Hematopoietic multipotent progenitor cell treated with erythropoietin and hydrocortisone succinate and interleukin-3 and kit ligand, for 4 days (in vitro differentiated cells): ENCODE measurements at places on chromosomes 12 and 14.
A peak's percentile ranks its signal among the peaks of the same experiment; 100 is the strongest.

DNA sequence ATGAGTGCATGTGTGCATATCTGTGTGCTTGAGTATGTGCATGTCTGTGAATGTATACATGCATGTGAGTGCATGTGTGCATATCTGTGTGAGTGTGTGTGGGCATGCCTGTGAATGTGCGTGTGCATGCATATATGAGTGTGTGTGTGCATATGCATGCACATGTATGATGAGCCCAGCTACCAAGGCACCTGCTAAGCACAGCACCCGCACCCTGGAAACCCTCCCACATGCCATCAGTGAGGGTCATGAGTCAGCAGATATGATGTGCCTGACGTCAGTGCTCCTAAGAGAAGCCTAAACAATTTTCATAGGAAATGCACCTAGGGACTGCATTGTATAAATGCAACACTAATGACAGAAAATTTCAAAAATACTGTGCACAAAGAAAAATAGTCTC lies 151.1 kb downstream of the KIF26A start:
- DNase-seq, result peak; percentile 10

DNA sequence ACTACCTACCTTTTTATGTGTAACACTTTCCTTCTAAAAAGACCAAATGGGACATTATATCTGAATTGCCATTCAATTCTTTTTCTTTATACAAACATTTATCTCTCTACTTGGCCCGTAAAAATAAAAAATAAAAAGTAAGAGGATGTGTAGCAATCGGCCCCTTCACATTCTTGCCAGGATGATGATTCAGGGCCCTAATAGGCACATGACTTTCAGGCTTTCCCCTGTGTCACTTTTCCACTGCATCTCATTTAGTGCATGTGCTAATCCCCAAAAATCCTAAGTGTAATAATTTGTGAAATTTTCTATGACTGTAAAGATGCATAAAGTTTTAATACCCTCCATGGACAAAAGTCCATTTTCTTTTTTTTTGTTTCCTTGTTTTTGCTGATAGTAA lies 23.0 kb upstream of the ATP2B1 start:
- peak; percentile 28 for DNase-seq

DNA sequence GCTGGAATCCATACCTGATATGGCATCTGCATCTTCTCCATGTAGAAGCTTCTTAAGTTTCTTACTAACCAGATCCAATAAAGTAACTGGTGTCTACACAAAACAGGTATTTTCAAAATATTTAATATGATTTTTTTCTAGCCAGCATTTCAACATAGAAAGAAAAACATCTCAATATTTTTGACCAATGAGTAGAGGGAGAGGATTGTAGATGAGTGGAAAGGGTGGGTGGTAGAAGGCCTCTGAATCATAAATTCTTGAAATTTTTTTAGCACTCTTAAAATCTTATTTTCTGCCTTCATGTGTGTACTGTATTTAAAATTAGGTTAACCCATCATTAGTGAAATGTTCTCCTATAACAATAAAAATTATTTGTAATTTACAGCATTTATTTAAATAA lies 18.0 kb downstream of the DEPDC4 start:
- DNase-seq, result no peak

DNA sequence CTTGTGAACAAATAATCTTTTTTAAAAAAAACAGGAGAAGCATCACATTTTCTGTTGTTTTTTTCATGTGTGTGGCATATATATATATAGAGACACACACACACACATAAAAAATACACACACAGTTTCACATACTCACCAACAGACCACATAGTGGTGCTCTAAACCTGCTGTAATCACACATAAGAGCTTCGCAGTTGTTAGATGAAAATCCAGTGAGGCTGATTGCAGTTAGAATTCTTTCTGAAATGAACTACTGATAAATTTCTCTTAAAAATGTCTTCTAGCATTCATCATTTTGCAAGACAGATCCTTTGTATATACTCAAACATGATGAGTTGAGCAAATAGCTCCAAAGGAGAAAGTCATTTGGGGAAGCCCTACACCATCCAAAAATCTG lies 434.3 kb upstream of the STXBP6 start:
- no peak for DNase-seq

- no peak for DNase-seq
Measured at GRCh38 chr12:46043972-46044520, 53.7 kb upstream of the SCAF11 start.

DNA sequence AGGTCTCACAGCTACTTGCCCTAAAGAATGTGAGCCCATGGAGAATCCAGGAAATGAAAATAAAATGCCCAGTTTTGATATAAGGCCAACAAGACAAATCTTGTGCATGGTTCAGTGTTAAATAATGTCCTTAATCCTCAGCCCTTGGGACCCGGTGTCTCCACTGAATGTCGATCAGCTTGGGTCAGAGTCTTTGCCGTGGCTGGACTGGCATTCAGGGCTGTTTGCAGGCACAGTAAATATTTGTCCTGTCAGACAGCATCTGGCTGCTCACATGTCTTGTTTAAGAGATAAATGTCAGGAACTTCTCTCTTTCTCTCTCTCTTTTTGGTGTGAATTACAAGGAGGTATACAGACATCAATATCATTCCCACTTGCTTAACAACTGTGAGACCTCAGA lies 452.5 kb downstream of the FUT8 start:
- peak; percentile 14 for DNase-seq

DNA sequence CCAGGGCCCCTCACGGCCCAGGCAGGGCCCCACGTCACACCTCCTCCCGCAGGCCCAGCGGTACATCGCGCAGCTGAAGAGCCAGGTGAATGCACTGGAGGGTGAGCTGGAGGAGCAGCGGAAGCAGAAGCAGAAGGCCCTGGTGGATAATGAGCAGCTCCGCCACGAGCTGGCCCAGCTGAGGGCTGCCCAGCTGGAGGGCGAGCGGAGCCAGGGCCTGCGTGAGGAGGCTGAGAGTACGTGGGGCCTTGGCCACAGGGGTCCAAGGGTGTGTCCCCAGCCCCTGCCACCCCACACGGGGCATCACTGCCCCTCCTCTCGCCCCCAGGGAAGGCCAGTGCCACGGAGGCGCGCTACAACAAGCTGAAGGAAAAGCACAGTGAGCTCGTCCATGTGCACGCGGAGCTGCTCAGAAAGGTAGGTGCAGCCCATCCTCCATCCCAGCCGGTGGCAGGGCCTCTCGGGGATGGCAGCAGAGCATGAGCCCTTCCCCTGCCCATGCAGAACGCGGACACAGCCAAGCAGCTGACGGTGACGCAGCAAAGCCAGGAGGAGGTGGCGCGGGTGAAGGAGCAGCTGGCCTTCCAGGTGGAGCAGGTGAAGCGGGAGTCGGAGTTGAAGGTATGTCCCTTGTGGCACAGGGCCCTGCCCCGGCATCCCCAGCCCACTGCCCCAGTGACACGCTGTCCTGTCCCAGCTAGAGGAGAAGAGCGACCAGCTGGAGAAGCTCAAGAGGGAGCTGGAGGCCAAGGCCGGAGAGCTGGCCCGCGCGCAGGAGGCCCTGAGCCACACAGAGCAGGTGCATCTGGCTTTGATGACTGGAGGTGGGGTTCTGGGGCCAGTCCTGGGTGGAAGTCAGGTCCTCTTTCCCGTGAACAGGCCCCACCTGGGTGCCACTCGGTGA lies 20.9 kb downstream of the HIP1R start:
- DNase-seq, result no peak

GRCh38 chr12:122072031-122072970 lies 6.3 kb upstream of the MLXIP start:
- peak; percentile 38 for DNase-seq

DNA sequence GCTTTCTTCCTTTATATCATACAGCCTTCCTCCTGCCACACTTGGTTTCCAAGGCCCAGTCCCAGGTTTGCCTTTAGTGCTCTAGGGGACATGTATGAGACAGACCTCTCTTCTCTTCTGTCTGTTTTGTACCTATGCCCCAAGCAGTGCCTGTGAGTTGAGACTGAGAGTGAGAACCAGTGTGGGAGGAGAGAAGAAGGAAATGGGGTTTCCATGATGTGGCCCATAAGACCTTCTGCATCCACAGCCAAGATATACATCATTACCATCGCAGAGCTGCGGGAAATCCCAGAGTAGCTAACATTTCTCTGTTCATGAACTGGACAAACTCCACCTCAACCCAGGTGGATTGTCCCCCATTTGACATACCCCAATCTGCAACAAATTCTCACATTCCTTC lies 2.8 kb downstream of the TESPA1 start:
- DNase-seq, result no peak

GRCh38 chr14:34700622-34701130 lies 13.7 kb downstream of the CFL2 start:
- DNase-seq, result no peak

GRCh38 chr12:117986705-117987469 lies 18.1 kb upstream of the KSR2 start:
- no peak for DNase-seq

DNA sequence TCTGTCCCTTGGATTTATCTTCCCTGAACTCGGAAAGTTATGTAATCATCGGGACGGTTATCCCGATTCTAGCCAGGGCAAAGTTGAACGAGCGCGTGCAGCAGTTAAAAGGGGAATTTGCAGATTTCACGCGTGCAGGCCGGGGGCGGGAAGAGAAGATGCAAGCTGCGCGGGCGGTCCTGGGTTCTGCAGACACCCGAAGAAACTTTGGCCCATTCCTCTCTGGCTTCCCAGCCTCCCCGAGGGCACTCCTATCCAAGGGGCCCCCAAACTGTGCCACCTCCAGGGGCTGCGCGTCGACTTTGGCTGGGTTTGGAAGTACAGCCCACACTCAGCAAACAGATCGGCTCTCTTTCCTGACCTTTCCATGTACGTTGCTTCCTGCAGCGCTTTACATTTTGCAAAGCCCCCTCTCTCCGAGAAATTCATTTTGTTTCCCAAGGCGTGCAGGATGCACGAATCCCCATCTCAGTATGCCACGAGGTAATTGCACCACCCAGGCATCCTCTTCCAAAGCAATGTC lies 941 bp upstream of the PPP1CC start:
- DNase-seq, result peak; percentile 37

DNA sequence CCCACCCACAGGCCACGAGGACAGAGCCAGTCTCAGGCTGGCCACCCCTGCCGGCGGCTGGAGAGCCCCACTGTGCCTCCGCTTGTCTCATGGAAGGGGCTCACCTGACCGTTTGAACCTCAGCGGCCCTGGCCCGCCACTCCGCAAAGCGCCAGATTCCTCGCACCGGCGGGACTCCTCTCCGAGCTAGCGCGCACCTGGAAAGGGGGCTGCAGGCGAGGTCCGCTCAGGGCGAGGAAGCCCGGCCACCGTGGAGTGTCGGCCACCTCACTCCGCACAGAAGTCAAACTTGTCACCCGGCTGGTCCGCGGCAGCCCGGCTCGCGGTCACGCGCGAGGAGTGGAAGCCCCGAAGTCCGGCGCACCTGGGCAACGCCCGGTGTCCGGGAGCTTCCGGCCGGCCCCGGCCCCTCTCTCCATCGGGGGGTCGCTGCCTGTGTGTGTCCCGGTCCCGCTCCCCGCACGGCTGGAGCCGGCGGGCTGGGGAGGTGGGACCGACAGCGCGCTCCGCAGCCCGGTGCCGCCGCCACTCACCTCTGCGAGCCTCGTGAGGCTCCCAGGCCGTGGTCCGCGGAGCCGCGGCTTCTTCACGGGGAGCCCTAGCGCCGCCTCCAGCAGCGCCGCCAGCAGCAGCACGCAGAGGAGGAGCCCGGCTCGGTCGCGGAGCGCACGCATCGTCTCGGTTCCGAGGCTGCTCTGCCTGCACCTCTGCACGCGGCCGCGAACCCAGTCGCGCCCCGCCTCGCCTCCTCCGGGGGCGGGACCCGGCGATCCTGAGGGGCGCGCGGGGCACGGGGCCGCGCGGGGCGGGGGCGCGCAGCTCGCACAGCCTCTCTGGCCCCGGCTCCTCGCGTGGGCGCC lies at the start of gene ISM2:
TSS of gene ISM2 (minus strand) at position 697 of the 860 bp plus-strand sequence. CDS start at position 674, 23 bp downstream.
- DNase-seq, result peak; percentile 69

DNA sequence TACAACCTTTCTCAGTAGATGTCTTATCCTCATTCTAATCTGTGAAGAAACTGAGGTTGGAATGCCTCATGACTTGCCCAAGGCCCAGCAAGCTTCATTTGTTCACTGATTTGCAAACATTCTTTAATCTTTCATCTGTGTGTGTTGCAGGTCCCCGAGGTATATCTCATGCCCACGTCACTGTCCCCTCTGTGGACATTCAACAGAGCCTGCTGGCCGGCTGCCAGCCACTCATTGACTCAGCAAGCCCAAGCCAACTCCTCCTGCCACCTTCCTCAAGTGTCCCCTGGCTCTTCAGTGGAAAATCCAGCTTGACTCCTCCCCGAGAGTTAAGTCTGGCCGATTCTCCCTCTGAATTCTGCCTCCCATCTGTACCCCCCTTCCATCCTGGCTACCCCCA lies 1.9 kb upstream of the DCAF4 start:
- peak; percentile 37 for DNase-seq

DNA sequence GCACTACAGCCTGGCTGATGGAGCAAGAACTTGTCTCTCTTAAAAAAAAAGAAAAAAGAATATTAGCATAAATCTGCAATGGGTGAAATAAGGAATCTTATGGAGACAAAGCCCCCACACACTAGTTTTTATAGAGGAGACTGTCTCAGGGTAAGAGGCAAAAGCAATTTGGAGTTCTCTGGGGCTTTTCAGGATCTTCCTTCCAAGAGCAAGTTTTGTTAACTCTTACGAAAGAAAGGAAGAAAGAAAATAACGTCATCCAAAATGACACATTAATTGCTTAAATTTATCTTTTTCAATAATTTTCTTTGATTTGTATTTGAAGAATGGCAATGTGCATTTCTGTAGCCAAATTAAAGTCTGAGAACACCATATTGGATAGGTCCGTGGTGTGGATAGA lies 3.8 kb downstream of the PDE6H start:
- DNase-seq, result no peak

DNA sequence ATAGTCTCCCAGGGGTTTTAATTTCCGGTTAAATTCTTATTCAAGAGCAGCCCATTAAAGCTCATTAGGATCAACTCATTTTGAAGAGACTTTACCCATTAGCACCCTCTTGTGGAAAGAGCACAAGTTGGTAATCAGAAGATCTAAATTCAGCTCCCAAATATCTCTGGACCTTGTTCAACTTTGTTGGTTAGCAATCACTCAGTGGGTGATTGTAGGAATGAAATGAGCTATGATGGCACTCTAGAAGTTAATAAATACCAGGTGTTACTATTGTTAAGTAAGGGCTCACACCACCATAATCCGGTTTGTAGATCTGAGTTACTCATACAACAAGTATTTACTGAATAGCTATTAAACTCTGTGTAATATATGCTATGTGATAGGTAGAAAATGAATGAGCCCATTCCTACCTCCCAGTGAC lies 42.9 kb downstream of the TRIP11 start:
- peak; percentile 87 for DNase-seq

- DNase-seq, result no peak
Measured at GRCh38 chr14:89613260-89614008, 196.4 kb upstream of the FOXN3 start.

DNA sequence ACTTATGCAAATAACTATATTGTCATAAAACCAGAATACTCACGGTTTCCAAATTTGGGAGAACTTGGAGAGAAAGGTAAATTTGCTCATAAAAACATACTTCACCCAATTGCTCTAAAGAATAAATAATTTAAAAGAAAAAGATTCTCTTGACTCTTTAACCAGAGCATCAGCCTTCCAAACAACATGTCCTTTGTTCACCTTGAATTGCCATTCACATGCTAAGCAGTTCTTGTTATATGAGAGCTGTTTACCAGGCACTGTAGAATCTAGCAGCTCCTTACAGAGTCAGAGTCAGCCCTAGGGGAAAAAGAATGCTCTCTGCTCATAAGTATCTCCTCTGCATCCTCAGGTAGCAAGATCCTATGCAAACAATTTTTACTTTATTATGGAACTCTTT lies 10.2 kb downstream of the SLCO1A2 start:
- DNase-seq, result no peak
